ENCODE measurements at places on chromosomes 1 and 21.

- DNase-seq = no peak
These were observed 15.4 kb upstream of the ERO1B start for GRCh38 chr1:236297161-236297560.

- DNase-seq = no peak
These were observed 111.8 kb downstream of the WDR4 start for GRCh38 chr21:42767561-42767835.

DNA sequence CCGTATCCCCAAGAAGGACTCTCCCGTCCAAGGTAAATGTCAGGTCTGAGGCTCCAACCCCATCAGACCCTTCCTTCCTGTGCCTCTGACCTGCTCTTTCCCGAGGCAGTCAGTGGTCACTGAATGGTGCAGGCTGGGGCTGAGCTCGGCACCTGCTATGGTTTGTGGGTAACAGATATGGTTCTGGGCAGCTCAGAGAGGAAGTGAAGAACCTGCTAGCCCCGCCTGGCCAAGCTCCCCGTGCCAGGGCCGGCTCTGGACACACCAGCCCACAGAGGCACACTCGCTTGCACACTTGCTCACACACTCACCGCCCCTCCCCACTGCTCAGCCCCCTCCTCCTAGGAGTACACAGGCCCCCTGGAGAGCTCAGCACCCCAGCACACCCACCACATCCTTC lies 16.4 kb downstream of the NCMAP start:
- no peak for DNase-seq

GRCh38 chr21:27062443-27062842 lies 95.6 kb upstream of the ADAMTS5 start:
- no peak for DNase-seq

GRCh38 chr1:7640920-7641585 lies 130.0 kb upstream of the VAMP3 start:
- DNase-seq = no peak

- no peak for DNase-seq
These were observed 3.9 kb downstream of the CHML start for GRCh38 chr1:241636291-241636690.

DNA sequence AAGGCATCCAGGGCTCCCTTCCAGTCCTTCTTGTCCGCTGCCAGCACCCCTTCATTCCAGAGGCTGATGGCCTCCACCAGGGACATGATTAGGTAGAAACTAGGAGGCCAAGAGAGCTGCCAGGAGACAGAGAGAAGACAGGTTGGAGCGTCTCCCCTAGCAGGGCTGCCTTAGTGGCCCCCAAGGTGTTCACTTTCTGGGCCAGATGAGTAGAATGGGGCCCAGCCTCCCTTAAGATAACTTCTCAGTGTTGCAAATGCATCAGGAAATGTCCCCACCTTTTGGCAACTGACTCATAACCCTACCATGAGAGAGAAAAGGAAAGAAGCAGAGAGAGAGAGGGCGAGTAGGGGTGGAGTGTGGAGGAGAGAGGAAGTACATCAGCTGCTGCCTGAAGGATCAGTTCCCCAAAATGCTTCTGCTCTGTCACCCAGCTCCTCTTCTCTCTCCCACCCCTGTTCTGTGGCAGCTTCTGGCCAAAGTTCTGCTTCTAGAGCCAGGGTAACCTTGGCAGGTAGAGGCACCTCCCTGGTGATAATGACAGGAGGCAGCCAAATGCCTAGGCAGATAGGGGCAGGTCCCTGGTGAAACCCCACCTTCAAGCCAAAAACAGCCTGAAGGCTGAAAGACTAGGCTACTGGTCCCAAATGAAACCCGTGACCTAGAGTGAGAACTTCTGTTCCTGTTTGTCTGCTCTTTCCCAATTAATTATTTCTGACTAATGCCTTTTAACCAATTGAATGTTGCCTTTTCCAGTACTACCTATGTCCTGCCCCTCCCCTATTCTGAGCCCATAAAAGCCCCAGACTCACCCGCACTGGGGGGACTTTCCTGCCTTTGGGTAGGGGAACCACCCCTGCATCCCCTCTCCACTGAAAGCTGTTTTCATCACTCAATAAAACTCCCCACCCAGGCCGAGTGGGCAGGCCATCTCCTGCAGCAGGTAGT lies at the start of gene NCF2:
NCF2 (minus strand) TSS at position 216 of the 948 bp plus-strand sequence; CDS start at position 86, 130 bp downstream.
- DNase-seq = no peak

GRCh38 chr1:29783508-29784275 lies 547.4 kb downstream of the PTPRU start:
- DNase-seq = no peak

GRCh38 chr1:153202006-153202405 lies 1.2 kb upstream of the LELP1 start:
- no peak for DNase-seq

DNA sequence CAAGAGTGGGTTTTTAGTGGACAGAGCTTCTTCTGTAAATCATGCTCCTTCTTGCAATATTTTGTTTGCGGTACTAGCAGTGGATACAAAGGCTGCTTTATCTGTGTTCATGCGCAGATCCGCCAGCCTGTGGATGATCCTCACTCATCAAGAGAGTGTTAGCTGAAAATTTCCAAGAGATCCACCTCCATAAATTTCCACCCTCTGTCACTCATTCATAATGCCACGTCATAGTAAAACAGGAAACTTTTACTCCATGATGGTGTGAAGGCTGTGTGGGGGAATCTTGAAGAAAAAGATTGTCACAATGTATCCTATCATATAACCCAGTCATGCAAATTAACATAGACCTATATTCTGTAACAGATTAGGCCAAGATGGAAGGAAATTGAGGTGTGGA lies 4.4 kb upstream of the MAPKAPK2 start:
- no peak for DNase-seq

DNA sequence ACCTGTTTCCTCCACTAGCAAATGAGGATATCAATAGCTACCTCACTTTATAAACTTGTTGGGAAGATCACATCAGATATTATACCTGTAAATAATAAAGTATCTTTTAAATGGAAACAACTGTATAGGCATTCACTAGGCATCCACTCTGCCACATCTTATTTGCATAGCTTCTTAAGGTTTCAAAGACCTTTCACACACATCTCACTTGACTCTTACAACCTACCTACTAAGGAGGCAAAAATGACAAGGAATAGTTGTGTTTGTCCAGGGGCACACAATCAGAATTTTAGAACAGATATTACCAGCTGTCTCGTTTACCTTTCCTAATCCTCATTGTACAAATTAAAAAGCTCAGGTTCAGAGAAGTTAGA lies 51.5 kb downstream of the VANGL2 start:
- no peak for DNase-seq

DNA sequence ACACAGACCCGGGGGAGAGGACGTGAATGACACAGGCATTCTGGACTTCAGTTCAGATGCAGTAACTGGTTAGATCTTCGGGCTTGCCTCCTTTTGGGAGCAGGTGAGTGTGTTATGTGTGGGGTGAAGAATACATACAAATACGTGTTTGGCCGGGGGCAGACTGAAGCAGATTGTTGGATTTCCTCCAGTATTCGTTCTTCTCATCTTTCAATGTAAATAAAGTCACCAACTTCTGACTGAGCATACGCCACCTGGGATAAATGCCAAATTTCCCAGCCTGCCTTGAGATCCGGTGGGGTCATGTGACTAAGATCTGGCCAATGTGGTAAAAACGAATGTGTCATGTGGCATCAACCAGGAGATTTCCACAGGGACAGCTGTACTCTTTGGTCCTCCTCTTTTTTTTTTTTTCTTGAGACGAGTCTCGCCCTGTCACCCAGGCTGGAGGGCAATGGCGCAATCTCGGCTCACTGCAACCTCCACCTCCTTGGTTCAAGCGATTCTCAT lies 189.8 kb downstream of the RGS7 start:
- DNase-seq = no peak

- DNase-seq = no peak
These were observed 141.0 kb downstream of the ATP6V1G3 start for GRCh38 chr1:198399452-198399851.

DNA sequence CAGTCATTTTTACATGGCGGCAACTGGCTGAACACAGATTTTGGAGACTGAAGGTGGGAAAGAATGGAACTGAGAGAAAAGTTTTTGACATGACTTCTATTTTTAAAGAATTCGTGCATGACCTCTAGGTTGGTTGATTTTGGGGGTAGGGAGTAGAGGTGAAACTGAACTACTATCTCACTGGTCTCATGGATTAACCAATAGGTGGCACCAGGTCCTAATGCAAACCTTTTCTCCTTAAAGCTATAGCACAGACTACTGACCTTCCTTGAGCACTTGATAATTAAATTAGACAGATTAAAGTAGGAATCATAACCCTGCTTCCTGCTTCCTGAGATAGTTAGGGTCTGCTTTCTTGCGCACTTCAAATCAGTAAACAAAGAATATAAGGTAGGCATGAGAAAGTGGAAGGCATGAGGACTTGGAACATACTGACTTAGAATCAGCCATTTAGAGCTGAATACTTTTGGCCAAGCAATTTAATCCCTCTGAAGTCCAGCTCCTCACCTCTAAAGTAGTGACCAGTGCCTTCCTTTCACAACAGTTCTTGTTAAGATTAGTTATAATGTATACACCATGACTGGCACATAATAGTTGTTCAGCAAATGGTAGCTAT lies 206.0 kb downstream of the CENPF start:
- no peak for DNase-seq

GRCh38 chr1:21942464-21942863 lies 5.4 kb upstream of the HSPG2 start:
- DNase-seq = no peak

DNA sequence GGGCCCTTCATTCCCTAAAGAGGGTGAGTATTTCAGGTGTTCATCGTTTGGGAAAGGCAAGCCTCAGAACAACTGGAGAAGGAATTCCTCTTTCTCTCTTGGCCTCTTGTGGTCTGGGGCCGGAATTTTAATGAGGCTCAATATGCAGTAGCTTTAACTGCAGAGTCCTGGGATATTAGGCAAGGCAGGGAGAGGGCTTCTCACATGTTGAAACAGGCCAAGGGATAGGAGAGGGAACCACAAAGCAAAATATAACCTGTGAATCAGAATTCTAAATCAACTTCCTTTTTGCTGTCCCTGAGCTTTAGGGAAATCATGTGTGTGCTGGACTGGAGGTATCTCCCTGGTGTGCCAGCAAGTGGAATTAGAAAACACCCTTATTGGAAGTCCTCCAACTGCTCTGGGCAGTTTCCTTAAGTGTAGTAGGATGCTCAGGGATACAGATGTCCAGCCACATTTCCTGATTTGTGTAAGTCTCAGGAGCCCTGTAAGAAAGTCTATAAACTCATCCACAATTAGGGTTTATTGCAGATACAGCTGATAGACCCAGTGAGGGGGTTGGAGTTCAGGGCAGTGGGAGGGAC lies 215.8 kb upstream of the ZRANB2 start:
- no peak for DNase-seq

GRCh38 chr1:67414574-67414973 lies 15.6 kb downstream of the SERBP1 start:
- no peak for DNase-seq

DNA sequence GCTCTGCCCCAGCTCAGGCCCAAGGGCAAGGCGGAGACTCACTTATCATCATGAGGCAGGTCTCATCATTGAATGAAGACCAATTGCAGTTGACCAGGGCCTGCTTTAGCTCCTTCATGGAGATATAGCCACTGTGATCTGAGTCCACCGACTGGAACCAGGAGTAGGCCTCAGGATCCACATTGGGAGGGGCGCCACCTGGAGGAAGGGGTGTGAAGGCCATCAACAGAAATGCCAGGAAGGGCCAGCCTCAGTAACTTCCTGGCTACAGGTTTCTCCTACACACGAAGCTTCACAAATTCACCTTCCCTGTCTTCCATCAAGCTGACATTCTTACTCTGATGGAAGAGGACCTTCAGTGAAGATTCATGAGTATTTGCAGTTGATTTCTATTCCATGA lies 11.6 kb downstream of the PEF1 start:
- no peak for DNase-seq

DNA sequence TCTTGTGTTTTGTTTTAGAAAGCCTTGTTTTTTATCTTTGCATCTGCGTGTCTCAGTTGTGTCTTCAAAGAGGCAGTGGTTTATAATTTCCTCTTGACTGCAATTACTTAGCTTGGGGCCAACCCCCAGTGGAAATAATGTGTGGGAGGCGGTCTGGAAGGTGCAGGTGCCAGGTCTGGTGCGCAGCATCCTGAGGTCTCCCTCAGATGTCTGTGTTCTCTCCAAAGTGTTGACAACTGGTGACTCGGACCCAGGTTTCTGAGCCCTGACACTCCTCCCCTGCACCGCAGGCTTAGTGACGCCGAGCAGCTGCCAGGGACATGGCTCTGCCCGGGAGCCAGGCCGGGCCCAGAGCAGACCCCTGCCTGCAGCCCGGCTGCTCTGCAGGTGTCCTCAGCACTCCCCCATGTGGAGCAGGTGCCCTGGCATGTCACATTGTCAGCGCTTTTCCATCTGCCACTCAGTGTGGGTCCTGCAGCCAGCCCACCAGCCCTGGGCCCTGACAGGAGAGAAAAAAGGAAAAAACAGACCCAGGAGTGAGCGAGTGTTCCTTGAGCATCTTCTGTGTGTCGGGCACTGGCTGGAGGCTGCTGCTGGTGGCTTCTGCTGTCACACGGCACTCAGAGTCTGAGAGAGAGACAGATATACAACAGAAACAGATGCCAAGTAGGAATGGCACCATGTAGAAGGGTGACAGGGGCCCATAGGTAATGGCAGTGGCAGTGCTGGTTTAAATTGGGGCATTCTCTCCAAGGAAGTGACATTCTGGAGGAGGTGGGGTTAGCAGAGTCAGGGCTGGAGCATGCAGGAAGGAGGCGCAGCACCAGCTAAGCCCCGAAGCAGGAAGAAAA lies 24.8 kb upstream of the SELENON start:
- DNase-seq = peak; percentile 76

GRCh38 chr1:111598544-111598943 lies 21.0 kb upstream of the RAP1A start:
- DNase-seq = no peak

- no peak for DNase-seq
These were observed 143.2 kb downstream of the MIS18A start for GRCh38 chr21:32135401-32136363.

GRCh38 chr1:78171736-78172590 lies 126.2 kb downstream of the GIPC2 start:
- DNase-seq = no peak

- DNase-seq = no peak
These were observed 254.2 kb downstream of the OLFM3 start for GRCh38 chr1:101742509-101742908.

DNA sequence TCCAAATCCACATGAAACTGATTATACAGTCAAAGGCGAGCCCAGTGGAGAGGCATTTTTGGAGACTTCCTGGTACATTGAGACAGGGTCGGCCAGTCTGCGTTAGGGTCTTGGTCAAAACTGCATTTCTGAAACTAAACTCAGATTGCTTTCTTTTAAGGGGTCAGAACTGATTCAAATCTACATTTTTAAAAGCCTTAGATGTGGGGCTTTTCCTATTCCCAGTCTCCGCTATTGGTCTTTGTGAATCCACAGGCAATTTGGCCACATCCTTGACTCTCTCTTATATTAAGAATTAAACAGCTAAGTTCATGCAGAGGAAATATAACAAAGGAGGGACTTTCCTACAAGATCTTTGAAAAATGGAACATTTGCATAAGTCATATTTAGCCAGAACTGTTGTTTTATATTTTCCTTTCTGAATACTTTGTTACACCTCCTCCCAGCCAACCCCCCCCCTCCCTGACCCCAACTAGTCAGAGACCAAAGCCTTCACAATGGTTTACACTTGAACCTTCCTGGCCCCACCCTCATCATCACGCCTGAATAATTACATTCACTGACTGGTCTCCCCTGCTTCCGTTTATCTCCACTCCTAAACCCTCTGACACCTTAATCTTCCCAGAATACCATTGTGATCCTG lies 30.9 kb downstream of the SELL start:
- peak; percentile 58 for DNase-seq

Measured in stimulated activated CD8-positive, alpha-beta memory T cell treated with anti-CD3 and anti-CD28 coated beads, Interleukin-4, amount 100 ng/mL, for 4 hours (primary cell).